ENCODE measurements at places on chromosomes 2 and 18.

DNA sequence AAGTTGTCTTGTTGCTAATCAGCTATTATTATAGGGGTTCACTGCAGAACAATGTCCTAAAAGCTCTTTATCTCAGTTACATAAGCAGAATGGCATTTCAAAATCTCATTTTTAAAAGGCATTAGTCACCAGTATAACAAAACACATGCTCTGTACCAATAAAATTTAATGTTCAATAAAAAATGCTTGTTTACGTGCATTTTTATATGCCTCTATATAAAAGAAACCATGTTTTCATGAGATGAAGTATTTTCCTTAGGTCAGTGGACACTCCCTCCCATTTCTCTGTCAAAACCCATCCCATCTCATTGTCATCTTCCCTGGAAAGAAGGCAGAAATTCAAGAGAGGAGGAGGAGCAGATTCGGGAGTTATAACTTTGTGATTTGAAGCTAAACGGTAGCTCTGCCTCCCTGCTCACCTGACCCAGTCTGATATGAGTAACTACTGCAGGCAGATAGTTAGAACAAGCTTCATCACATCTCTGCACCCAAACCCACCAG is 231.9 kb upstream of the SIX2 start:
- no peaks in the 10 kb centered on the region for H3K36me3 ChIP-seq
- H3K27ac ChIP-seq, result no peak overlapping the region
- no peaks in the 10 kb centered on the region for H3K27me3 ChIP-seq
- DNase-seq, result no peak

- H3K36me3 ChIP-seq, result no peaks in the 10 kb centered on the region
- no peak overlapping the region for H3K27ac ChIP-seq
- no peaks in the 10 kb centered on the region for H3K27me3 ChIP-seq
- H3K4me3 ChIP-seq, result no peak overlapping the region
- no peak for DNase-seq
Observed at GRCh38 chr18:55119434-55119833, 160.2 kb upstream of the CCDC68 start.

DNA sequence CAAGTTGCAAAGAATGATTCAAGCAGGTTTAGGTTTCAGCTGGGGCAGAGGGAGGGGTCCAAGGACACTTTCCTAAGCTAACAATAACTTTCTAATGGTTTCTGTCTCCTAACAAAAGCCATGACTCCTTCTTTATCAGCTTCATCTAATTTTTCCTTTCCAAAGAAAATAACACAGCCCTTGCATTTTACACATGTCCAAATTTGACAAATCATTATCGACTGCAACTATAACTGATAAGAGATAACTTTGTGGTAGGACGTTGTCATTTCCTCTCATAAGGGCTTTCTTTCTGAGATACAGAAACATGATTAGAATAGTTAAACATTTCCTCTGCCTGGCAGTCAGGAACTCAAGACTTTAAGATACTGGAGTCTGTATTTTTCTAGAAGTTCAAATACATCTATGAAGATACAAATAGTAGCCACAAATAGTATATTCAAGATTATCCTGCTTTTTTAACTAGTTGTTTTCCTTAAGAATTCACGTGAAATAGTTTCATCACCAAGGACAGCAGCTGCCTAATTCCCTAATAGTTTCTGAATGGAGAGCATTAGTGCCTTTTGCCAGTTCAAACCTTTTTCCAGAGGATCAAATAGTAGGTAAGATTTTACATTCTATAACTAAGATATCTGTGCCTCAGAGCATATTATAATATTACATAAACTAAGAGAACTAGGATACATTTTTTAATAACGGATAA is 263.2 kb downstream of the EXOC6B start:
- peak overlapping the region; percentile 48 for H3K27ac ChIP-seq
- H3K4me1 ChIP-seq, result peaks cover 14% of the 10 kb centered on the region
- H3K27me3 ChIP-seq, result no peaks in the 10 kb centered on the region

DNA sequence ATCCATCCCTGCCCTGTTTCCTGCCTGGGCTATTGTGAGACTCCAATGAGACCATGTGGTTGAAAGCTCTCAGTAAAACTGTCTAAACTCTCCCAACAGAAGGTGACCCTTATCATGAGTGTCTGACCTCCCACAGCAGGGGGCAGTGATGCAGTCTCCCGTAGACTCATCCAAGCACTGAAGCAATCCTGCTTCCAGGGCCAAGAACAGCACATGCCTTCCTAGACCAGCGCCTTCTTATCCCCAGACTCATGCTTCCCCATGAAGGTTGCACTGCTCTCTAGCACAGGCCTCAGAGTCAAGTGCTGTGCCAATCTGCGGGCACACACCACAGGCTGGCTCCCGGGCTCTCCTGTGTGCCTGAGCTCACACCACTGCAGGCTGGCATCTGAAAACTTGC is 112.3 kb downstream of the TNS1 start:
- no peaks in the 10 kb centered on the region for H3K27me3 ChIP-seq
- DNase-seq, result peak; percentile 90
- H3K4me3 ChIP-seq, result no peak overlapping the region

GRCh38 chr2:164960159-164960558 is 4.8 kb upstream of the SLC38A11 start:
- H3K36me3 ChIP-seq, result no peaks in the 10 kb centered on the region
- no peak overlapping the region for H3K4me3 ChIP-seq
- H3K4me1 ChIP-seq, result peaks cover 5% of the 10 kb centered on the region
- DNase-seq, result no peak

GRCh38 chr2:156320486-156321098 is 11.9 kb downstream of the NR4A2 start:
- peaks cover 41% of the 10 kb centered on the region for H3K27me3 ChIP-seq
- peak overlapping the region; percentile 35 for H3K27ac ChIP-seq
- peak; percentile 67 for DNase-seq
- H3K4me1 ChIP-seq, result peaks cover 34% of the 10 kb centered on the region
- peak overlapping the region; percentile 39 for H3K4me3 ChIP-seq
- H3K36me3 ChIP-seq, result no peaks in the 10 kb centered on the region

GRCh38 chr2:70553584-70554337 is at the start of gene TGFA:
Gene TGFA (minus strand): TSS chr2:70553826. CDS start chr2:70553767, 59 bp downstream.
- H3K4me1 ChIP-seq, result peaks cover 21% of the 10 kb centered on the region
- no peaks in the 10 kb centered on the region for H3K36me3 ChIP-seq
- DNase-seq, result peak; percentile 71
- H3K4me3 ChIP-seq, result peak within 1 kb of the TSS; percentile 59
- peaks cover 19% of the 10 kb centered on the region for H3K27me3 ChIP-seq
- peak within 1 kb of the TSS; percentile 52 for H3K27ac ChIP-seq

DNA sequence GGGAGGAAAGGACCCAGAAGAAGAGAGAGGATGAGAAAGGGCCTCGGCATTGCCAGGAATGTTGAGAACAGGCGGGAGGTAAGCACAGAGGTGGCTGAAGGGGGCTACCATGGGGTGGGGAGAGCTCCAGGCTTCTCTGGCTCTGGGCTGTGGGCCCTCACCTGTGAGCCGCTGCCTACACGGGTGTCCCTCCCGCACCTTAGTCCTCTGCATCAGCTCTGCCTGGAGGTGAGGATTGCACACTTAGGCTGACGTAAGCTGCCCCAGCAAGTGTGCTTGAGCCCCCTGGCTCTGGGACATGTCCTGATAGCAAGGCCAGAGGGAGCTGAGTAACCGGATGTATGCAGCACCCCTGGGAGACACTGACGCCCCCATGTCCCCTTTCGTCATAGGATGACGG is 33.9 kb downstream of the TMEM18 start:
- DNase-seq, result peak; percentile 48
- no peak overlapping the region for H3K4me3 ChIP-seq
- no peaks in the 10 kb centered on the region for H3K36me3 ChIP-seq
- H3K27ac ChIP-seq, result no peak overlapping the region
- peaks cover 4% of the 10 kb centered on the region for H3K27me3 ChIP-seq

- H3K27me3 ChIP-seq, result no peaks in the 10 kb centered on the region
- H3K36me3 ChIP-seq, result no peaks in the 10 kb centered on the region
- DNase-seq, result no peak
- no peak overlapping the region for H3K27ac ChIP-seq
- no peaks in the 10 kb centered on the region for H3K4me1 ChIP-seq
Observed at GRCh38 chr18:11125492-11126315, 23.7 kb downstream of the PIEZO2 start.

GRCh38 chr2:175414882-175415487 is 233.5 kb upstream of the ATP5MC3 start:
- no peaks in the 10 kb centered on the region for H3K36me3 ChIP-seq
- no peak overlapping the region for H3K4me3 ChIP-seq
- no peaks in the 10 kb centered on the region for H3K4me1 ChIP-seq

- DNase-seq, result no peak
- no peak overlapping the region for H3K27ac ChIP-seq
Observed at GRCh38 chr18:57659460-57660102, 37.9 kb upstream of the NARS1 start.

GRCh38 chr18:5974696-5975095 is 79.4 kb upstream of the TMEM200C start:
- no peaks in the 10 kb centered on the region for H3K27me3 ChIP-seq
- H3K27ac ChIP-seq, result no peak overlapping the region

DNA sequence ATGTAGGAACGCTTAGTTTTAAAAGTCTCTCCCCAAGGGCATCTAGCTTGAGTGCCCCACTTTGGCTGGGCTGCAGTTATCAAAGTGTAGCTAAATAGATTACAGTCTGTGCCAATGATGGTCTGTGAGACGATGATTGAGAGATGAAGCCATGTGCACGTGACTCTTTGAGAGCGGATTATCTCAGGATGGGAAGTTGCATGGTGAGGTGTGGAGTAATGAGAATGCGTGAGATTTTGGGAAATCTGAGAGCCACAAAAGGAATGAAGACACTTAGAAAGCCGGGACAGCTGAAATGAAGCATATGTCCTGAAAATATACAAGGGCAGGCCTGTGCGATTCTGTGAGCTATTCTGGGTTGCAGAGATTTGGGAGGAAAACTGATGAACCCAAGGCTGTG is 370.0 kb downstream of the TGIF1 start:
- no peaks in the 10 kb centered on the region for H3K4me1 ChIP-seq
- H3K27me3 ChIP-seq, result no peaks in the 10 kb centered on the region
- no peak for DNase-seq

DNA sequence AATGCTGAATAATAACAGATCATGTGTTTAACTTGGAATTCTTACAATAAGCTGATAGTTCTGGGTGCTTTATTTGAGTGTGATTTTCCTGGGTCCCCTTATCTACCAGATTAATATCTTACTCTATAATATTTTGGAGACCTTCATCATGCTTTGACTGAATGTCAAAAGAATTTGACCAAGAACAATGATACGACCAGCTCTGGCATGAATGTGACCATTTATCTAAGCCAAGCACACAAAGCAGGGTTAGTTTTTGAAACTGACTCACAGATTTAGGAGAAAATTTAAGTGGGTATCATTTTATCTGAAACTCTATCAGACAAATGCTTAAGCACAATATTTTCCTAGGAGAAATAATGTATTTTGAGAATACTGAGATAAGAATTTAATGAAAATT is 677.0 kb downstream of the NYAP2 start:
- H3K36me3 ChIP-seq, result no peaks in the 10 kb centered on the region
- no peak overlapping the region for H3K27ac ChIP-seq
- no peak for DNase-seq
- no peaks in the 10 kb centered on the region for H3K4me1 ChIP-seq

- H3K4me3 ChIP-seq, result no peak overlapping the region
- DNase-seq, result no peak
- no peaks in the 10 kb centered on the region for H3K36me3 ChIP-seq
Observed at GRCh38 chr18:49546719-49547273, 15.1 kb upstream of the LIPG start.

DNA sequence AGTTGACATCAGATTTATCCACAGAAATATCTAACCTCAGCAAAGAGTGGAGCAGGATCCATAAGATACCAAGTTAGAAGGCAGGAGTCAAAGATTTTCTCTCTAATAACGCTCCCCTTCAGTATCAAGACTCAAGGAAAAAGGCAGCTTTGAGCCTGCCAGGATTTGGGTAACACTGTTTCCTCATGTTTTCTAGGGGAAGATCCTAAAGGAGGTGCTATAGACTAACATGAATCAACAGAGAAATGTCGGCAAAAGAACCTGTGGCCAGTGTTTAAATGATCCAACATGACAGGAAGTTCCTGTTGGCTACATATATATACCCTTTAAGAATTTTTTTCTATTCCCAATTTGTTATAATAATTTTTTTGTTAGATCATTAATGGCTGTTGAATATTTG is 402.3 kb downstream of the TGIF1 start:
- DNase-seq, result no peak
- H3K36me3 ChIP-seq, result no peaks in the 10 kb centered on the region
- H3K4me1 ChIP-seq, result no peaks in the 10 kb centered on the region
- H3K27me3 ChIP-seq, result no peaks in the 10 kb centered on the region
- no peak overlapping the region for H3K27ac ChIP-seq

- H3K27me3 ChIP-seq, result no peaks in the 10 kb centered on the region
- no peak overlapping the region for H3K4me3 ChIP-seq
- H3K36me3 ChIP-seq, result no peaks in the 10 kb centered on the region
- no peaks in the 10 kb centered on the region for H3K4me1 ChIP-seq
- no peak overlapping the region for H3K27ac ChIP-seq
- no peak for DNase-seq
Observed at GRCh38 chr18:54923339-54923956, 35.8 kb downstream of the CCDC68 start.

- DNase-seq, result no peak
- no peak overlapping the region for H3K27ac ChIP-seq
- H3K36me3 ChIP-seq, result no peaks in the 10 kb centered on the region
- no peaks in the 10 kb centered on the region for H3K27me3 ChIP-seq
- no peak overlapping the region for H3K4me3 ChIP-seq
Observed at GRCh38 chr18:5058768-5059695, 138.0 kb downstream of the AKAIN1 start.

DNA sequence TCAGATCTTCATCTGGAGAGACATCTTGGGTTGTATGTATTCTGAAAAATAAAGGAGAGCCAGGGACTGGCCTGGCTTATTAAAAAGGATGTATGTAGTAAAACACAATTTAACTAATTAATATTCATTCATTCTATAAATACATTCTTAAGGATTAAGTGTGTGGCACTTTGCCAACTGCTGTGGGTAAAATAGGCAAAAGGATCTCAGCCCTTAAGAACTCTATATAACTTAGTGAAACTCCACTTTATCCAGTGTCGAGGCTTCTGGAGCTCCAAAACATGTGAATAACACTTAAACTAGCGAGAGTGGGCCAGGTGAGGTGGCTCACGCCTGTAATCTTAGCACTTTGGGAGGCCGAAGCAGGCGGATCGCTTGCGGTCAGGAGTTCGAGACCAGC is 7.7 kb upstream of the STK39 start:
- H3K27ac ChIP-seq, result no peak overlapping the region
- H3K4me1 ChIP-seq, result no peaks in the 10 kb centered on the region
- H3K4me3 ChIP-seq, result no peak overlapping the region

GRCh38 chr2:225422145-225422544 is 22.6 kb downstream of the NYAP2 start:
- no peaks in the 10 kb centered on the region for H3K27me3 ChIP-seq
- H3K4me3 ChIP-seq, result no peak overlapping the region
- no peaks in the 10 kb centered on the region for H3K36me3 ChIP-seq
- no peaks in the 10 kb centered on the region for H3K4me1 ChIP-seq

DNA sequence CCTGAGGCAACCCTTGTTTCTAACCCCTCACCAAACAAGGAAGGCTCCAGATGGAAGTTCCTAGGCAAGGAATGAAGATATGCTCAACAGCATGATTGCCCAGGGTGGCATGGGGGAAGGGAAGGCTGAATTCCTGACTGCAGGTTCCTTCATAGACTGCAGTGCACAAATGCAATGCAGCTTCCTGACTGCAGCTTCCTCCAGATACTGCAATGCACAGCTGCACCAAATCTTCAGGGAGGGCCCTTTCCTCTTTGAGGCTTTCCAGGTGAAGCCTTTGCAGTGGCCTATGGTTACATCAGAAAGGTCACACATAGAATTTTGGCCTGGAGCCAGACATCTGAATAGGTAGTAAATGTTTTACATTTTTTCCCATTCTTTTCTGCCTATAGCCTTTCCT is 58.8 kb upstream of the DYNAP start:
- DNase-seq, result no peak
- no peak overlapping the region for H3K4me3 ChIP-seq
- no peaks in the 10 kb centered on the region for H3K4me1 ChIP-seq
- H3K27me3 ChIP-seq, result no peaks in the 10 kb centered on the region

- DNase-seq, result no peak
- H3K27me3 ChIP-seq, result no peaks in the 10 kb centered on the region
- peaks cover 15% of the 10 kb centered on the region for H3K4me1 ChIP-seq
Observed at GRCh38 chr2:148161909-148162435, 141.1 kb downstream of the MBD5 start.
